Osteoblast (primary cell): ENCODE measurements at places on chromosomes 5 and 9. TPM values are rescaled to one million over a fixed set of nuclear protein-coding genes. Genes with fewer than 3 reads are reported as not detected.

The IFNA21 gene
- total RNA-seq, result not detected in 2 replicates

The ENTPD2 gene
- total RNA-seq, result not detected in 2 replicates

DNA sequence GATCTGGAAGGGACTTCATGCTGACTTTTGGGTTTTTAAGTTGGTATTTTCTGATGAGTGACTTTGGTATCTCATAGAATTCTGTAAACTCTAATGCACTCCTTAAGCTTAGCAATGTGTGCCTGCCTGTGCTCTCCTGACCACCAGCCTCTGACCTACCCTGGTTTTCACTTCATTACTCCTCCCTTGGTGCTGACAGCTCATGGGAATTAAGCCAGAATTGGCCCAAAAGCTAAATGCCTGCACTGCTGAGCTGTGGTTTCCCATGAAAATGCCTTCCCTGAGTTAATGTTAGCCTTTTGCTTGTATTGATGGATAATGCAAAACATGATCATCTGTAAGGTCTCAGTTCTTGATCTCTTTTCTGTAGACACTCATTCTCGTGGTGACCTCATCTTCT lies 308.0 kb downstream of the DOCK8 start:
- no peak for DNase-seq

GRCh38 chr9:132584601-132585560 lies 2.5 kb downstream of the BARHL1 start:
- peak; percentile 89 for DNase-seq

The MAST4 gene
- 12.1 and 12.7 TPM in 2 replicates for total RNA-seq

DNA sequence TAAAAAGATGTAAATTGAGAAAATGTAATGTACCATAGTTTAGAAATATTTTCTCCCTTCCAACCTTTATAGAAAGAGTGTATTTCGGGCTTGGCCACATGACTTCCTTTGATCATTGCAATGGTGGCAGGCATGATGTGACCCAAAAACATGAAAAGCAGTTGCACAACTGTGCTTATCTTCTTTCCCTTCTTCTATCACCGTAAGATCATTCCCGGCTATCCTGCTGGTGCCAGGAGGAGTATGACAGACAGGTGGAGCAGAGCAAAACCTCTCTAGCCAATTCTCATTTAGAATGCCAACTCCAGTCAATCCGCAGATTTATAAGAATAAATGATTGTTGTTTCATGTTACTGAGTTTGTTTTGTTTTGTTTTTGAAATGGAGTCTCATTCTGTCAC lies 10.6 kb upstream of the TESK1 start:
- no peak for DNase-seq

The TTC33 gene
- 13.8 and 14.5 TPM in 2 replicates for total RNA-seq

The IFNA2 gene
- total RNA-seq, result not detected in 2 replicates

The RLN2 gene
- total RNA-seq, result not detected in 2 replicates

The EGFL7 gene
- 3.3 and 6.2 TPM in 2 replicates for total RNA-seq

GRCh38 chr9:129506892-129507291 lies 114.0 kb downstream of the C9orf50 start:
- DNase-seq, result no peak

The ECSCR gene
- total RNA-seq, result 0.36 TPM in 1 of 2 replicates, not detected in the other

- DNase-seq, result no peak
Observed at GRCh38 chr5:11415751-11416150, 488.5 kb downstream of the CTNND2 start.

The STC2 gene
- 431 and 558 TPM in 2 replicates for total RNA-seq

The IFNK gene
- total RNA-seq, result not detected in 2 replicates

The PCDH1 gene
- total RNA-seq, result 0.29 and 1.4 TPM in 2 replicates

The NUDT2 gene
- 15.2 and 18.3 TPM in 2 replicates for total RNA-seq

GRCh38 chr5:150036513-150036912 lies 36.0 kb downstream of the HMGXB3 start:
- DNase-seq, result peak; percentile 92

The CEL gene
- total RNA-seq, result under 0.01 TPM in 1 of 2 replicates, not detected in the other
